ENCODE measurements at places on chromosomes 7 and 10.

GRCh38 chr10:72692994-72693781 lies 1.2 kb downstream of the MCU start:
- no peak for DNase-seq

- DNase-seq = no peak
These were observed 22.4 kb upstream of the TMEM236 start for GRCh38 chr10:17729630-17730029.

DNA sequence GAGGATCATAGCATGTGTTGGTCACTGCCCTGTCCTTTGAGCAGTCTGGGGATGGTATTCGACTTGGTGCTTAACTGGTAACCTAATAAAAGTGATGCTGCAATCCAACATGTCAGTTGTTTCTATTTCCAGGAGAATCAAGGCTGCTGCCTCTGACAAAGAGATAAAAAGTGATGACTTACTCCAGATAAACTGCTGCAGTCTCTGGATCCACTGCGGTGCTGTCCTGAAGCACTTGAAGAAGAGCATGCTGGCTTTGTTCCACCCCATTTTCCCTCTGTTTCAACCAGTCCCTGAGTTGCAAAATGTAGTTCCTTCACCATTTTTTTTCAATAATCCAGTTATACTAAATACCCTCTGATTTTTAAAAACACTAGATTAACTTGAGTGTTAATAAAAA lies 403.5 kb upstream of the ANKRD30A start:
- DNase-seq = no peak

DNA sequence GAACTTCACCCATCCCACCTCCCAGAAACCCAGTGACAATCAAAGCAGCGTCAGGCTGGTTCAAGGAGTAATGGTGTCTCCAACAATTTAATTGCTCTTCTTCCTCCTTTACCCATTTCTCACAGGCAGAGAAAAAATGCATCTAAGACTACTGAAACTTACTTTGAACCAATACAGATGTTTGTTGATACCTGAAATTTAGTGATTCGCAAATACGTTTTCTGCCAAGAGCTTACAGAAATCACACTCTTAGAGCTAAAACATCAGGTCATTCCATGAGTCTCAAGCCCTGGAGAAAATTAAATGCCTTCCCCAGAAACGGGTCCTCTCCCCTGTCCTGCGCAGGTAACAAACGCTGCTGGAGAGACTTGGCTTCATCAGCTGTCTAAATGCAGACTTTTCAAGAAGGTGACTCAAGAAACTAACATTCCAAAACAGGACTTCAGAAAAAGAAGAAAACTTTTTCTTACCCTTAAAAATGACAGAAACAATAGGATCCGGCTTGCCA lies 443 bp downstream of the MYOF start:
- no peak for DNase-seq

GRCh38 chr7:138519061-138519798 lies 59.2 kb downstream of the TRIM24 start:
- DNase-seq = no peak

DNA sequence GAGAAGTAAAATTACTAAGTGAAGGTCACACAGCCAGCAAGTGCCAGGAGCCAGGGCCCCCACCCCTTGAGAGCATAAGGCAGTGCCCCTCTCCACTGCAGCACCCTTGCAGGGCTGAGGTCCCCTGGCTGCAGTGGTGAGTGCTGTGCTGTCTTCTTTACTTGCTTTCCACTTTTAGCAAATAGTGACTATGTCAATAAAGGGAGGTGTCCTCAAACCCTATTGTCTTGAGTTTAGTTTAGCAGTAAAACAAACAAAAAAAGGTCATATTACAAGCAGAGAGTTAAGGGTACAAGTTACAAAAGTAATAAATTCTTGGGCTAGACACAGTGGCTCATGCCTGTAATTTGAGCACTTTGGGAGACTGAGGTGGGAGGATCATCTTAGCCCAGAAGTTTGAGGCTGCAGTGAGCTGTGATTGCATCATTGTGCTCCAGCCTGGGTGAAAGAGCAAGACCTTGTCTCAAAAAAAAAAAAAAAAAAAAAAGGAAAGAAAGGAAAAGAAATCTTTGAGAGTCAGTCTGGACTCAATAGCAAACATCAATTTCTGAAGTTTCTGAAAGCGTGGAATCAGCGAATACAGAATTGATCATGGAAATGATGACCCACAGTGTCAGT lies 39.0 kb upstream of the KIF5B start:
- no peak for DNase-seq

GRCh38 chr7:46494441-46494840 lies 573.4 kb upstream of the IGFBP3 start:
- DNase-seq = no peak

DNA sequence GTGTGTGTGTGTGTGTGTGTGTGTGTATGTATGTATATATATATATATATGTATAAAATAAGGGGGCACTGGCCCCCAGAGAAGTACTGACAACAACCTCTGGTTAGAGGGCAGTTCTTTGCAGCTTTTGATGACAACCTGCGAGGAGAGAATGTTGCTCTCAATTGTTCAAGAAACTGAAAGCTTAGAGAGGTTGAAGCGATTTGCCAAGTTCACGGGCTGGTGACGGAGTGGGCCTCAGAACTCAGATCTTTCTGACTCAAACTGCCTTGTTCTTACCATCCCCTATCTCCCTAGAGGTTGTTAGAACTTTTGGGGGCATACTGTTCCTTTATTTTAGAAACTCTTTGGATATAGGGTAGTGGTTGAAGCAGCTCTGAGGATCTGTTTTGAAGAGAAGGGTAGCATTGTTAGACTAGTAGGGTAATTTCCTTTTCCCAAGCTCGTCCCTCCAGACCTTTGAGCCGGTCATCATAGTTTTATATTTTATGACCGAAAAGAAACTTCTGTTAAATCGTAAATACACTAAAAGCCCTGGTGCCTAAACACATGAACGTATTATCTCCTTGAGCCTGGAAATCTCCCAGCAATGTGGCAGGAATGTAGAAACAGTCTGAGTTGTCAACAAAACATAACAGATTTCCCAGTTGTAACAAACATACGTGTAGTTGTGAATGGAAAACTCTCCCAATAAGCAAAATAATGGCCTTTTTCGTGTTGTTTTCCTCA lies 541.7 kb upstream of the GALNT17 start:
- DNase-seq = no peak

- DNase-seq = no peak
These were observed 32.7 kb downstream of the DOCK4 start for GRCh38 chr7:112173568-112173905.

DNA sequence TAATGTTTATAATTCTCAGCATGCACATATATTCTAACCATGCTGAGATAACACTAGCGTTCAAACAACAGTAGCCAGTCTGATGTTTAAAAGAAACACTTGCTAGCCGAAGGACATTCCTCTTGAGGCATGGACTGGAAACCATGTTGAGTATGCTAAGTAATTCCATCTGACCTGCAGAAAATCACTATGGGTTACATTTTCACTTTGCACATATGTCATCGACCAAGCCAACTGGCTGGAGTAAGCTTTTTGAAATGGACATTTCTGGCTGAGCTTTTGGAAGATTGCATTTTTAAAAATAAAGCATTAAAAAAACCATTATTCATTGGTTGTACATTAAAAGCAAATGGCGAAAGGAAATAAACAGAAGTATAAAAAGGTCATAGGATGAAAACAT lies 88.2 kb downstream of the BBS9 start:
- no peak for DNase-seq

DNA sequence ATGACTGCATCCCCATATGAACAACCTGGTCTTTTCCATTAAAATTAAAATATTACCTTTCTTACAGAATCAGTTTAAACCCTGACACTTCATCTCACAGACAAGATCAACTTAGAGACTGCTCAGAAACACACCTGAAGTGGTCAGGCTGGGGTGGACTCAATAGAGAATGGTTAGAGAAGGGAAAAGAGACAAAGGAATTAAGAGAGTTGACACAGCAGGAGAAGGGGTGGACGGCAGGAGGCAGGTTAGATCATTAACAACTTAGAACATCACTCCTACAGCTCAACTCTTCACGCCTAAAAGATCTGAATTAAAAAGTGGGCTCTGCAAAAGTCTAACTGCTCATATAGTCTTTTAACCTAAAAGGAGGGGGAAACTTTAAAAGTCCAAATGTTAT lies 157.7 kb upstream of the COL1A2 start:
- no peak for DNase-seq

DNA sequence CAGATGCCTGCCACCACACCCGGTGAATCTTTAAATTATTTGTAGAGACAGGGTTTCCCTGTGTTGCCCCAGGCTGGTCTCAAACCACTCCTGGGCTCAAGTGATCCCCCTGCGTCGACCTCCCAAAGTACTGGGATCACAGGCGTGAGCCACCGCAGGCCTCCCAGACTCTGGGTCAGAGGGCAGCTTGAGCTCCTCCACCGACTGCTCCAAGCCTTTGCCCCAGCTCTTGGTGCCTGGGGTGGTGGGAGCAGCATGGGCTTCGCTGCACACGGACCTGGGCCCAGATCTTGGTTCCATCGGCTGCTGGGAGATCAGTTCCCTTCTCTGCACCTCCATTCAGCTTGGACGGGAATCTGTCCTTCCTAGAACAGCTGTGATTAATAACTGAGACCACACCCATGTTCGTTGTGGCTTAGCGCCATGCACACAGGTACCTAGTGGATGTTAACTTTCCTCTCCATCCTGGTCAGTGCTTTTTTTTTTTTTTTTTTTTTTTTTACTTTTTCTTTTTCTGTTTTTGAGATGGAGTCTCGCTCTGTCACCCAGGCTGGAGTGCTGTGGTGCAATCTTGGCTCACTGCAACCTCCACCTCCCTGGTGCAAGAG lies 125.3 kb downstream of the CUX1 start:
- DNase-seq = no peak

DNA sequence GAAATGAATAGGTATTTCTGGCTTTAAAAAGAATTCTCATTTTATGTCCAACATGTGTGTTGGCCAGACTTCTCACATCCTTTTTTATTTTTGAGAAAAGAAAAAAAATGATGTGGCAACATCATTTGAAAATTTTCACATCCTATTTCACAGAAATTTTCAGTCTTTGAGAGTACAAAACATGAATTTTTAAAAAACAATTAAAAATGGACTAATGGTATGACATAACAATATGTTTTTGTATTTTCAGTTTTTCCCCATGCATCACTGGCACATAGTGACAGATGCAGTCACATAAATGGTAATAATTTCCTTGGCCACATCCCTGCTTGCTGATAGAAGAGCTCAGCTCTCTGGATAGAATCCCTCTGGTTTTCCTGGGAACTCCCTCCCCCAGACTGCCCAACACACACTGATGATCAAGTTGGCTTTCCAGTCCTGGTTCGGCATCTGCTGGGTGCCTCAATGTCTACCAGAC lies 188.5 kb upstream of the AGR3 start:
- no peak for DNase-seq

DNA sequence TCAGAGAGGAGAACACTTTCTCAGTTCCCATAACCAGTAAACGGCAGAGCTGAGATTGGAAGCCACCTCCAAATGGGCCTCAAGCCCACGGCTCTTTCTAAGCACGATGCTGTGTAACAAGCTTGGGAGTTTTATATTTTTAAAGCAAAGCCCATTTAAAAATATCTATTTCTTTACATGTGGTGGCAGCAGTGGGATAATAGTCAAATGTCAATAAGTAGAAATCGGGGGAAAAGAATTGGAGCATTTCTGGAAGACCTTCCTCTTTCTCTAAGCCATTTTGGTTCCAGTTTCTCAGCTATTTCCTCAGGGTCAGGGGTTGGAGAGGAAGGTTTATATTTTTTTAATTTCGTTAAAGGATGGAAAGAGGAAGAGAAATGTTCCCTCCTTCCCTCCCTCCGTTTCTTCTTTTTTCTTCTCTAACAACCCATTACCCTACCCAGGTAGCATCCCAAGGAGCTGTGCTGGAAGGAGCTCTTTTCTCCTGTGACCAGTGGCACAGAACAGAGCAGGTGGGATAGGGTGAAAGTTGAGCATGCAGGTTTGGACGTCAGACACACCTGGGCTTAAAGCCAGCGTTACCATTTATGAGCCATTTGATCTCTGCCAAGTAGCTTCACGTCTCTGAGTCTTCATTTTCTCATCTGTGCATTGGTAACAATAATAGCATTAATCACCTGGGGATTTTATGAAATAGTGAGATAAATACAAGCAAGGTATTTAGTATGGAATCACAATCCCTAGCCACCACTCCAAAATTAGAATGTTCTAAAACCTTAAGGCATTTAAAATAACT lies 515.7 kb downstream of the RPS24 start:
- DNase-seq = no peak

DNA sequence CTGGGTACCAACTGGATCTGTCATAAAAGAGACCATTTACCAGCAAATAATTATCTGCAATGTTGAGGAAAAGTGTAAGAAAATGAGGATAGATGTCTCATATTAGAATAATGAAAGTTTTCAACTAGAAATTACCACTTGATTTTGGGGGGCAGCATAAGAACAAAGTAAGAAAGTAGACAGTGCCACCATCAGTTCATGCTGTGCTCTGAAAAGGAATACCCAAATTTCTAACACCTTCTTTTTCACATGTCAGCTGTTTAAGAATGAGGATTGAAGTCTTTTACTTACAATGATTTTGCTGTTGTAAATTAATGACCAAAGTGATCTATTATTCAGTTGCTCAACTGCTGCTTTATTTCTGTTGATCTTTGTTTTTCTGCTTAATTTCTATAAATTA lies 578.3 kb downstream of the ETV1 start:
- no peak for DNase-seq

DNA sequence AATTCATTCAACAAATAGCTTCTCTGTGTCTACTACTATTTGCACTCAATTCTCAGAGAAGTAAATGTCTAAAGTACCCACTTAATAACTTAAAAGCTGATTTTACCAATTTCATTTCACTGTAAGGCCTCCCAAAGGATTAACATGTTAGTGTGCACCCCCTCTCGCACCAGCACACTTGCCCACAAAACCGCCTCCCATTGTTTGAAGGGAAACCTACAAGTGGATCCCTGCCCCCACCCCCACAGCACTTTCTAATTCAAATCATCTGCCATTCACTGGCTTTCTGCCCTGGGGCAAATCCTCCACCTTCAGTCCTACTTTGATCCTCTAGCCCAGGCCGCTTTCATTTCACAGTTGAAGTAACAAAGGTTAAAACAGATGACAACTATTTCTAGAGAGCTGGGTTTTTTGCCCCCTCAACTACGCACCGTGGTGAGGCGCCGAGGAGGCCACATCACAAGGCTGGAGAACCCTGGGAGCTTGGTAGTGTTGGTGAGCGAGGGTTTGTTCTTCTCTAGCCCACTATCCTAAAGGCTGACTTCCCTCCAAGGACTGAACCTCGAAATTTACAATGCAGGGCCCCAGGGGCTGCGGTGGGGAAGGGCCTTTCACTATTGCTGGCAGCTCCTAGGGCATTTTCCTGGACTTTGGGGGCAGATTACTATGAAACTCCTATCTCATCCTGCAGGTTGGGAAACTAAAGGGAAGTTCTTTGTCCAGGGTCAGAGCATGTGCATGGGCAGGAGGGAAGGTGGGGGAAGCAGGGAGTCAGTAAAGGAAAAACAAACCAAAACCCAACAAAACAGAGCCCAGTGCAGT lies 517.4 kb upstream of the ZMIZ1 start:
- no peak for DNase-seq

GRCh38 chr7:90988516-90988915 lies 275.7 kb upstream of the FZD1 start:
- no peak for DNase-seq

Data from retina (tissue), 1 donor.